Fibroblast of lung (primary cell): ENCODE measurements at places on chromosomes 7 and 10. TPM values are rescaled to one million over a fixed set of nuclear protein-coding genes. Genes with fewer than 3 reads are reported as not detected.
A peak's percentile ranks its signal among the peaks of the same experiment; 100 is the strongest.

- DNase-seq, result peak; percentile 65
- H3K4me1 ChIP-seq, result no peaks in the 10 kb centered on the region
- H3K27ac ChIP-seq, result no peak overlapping the region
- H3K36me3 ChIP-seq, result no peaks in the 10 kb centered on the region
- no peak overlapping the region for H3K4me3 ChIP-seq
- H3K27me3 ChIP-seq, result no peaks in the 10 kb centered on the region
Measured at GRCh38 chr7:17289074-17289645, 9.3 kb upstream of the AHR start.

- peak; percentile 81 for DNase-seq
- peaks cover 35% of the 10 kb centered on the region for H3K4me1 ChIP-seq
- peaks cover 22% of the 10 kb centered on the region for H3K36me3 ChIP-seq
- peak overlapping the region; percentile 14 for H3K27ac ChIP-seq
Measured at GRCh38 chr10:62095181-62096122, 173.2 kb downstream of the RTKN2 start.

DNA sequence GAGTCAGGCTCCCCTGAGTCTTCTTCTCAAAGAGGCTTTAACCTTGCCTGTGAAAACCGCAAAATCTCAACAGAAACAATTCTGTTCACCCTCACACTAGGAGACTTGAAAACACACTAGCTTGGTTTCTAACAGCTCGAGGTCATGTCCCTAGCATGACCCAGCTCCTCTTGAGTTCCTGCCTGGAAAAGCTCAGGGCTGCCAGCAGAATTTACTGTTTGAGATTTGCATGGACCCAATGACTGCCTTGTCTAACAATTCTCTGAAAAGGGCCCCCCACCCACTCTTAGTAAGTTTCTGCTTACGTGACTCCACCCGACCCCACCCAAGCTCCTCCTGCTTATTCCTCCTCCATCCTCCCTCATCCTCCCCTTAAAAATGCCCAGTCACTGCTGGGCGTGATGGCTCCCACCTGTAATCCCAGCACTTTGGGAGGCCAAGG lies 85.1 kb upstream of the KMT2C start:
- H3K36me3 ChIP-seq, result no peaks in the 10 kb centered on the region
- H3K27me3 ChIP-seq, result no peaks in the 10 kb centered on the region
- no peak for DNase-seq
- H3K27ac ChIP-seq, result no peak overlapping the region
- no peaks in the 10 kb centered on the region for H3K4me1 ChIP-seq

GRCh38 chr7:90706072-90706716 lies 110.1 kb downstream of the CDK14 start:
- no peaks in the 10 kb centered on the region for H3K36me3 ChIP-seq
- H3K4me3 ChIP-seq, result no peak overlapping the region
- no peak overlapping the region for H3K27ac ChIP-seq
- no peaks in the 10 kb centered on the region for H3K27me3 ChIP-seq
- H3K4me1 ChIP-seq, result peaks cover 9% of the 10 kb centered on the region
- DNase-seq, result peak; percentile 60

GRCh38 chr10:16439295-16439694 lies 2.5 kb downstream of the PTER start:
- no peak overlapping the region for H3K27ac ChIP-seq
- no peak overlapping the region for H3K4me3 ChIP-seq
- H3K36me3 ChIP-seq, result no peaks in the 10 kb centered on the region
- H3K4me1 ChIP-seq, result peaks cover 6% of the 10 kb centered on the region
- H3K27me3 ChIP-seq, result no peaks in the 10 kb centered on the region

Gene CDK1
- 14.8 and 42.4 TPM in 2 replicates for polyA plus RNA-seq

Gene STAG3
- 0.27 and 0.34 TPM in 2 replicates for polyA plus RNA-seq

Gene LIPJ
- polyA plus RNA-seq, result not detected in 2 replicates

Gene GIMAP1
- 0.01 TPM in 1 of 2 replicates, not detected in the other for polyA plus RNA-seq
